Hypothalamus (tissue), 51 donors: ENCODE measurements at places on chromosomes 6 and 20.

- no peak for DNase-seq
These were observed 7.4 kb upstream of the PNRC1 start for GRCh38 chr6:89073014-89073620.

- no peak for DNase-seq
These were observed 220.7 kb downstream of the FUT9 start for GRCh38 chr6:96236471-96236870.

DNA sequence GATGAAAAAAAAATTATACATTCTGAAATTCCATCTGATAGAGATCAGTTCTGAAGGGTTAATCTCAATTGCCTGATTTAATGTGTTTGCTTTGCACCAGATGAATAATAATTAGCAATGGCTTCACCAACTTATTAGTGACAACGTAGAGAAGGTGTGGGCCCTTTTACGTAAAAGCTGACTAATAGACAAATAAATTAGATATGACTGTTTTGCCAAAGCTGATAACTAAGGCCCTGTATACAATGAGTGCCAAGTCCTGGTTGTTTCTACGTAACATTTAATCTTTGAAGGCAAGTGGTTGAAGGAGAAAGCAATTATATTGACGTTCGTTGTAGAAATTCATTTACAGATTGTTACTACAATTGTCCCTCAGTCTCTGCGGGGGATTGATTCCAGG is 10.8 kb downstream of the SGK1 start:
- DNase-seq, result no peak

DNA sequence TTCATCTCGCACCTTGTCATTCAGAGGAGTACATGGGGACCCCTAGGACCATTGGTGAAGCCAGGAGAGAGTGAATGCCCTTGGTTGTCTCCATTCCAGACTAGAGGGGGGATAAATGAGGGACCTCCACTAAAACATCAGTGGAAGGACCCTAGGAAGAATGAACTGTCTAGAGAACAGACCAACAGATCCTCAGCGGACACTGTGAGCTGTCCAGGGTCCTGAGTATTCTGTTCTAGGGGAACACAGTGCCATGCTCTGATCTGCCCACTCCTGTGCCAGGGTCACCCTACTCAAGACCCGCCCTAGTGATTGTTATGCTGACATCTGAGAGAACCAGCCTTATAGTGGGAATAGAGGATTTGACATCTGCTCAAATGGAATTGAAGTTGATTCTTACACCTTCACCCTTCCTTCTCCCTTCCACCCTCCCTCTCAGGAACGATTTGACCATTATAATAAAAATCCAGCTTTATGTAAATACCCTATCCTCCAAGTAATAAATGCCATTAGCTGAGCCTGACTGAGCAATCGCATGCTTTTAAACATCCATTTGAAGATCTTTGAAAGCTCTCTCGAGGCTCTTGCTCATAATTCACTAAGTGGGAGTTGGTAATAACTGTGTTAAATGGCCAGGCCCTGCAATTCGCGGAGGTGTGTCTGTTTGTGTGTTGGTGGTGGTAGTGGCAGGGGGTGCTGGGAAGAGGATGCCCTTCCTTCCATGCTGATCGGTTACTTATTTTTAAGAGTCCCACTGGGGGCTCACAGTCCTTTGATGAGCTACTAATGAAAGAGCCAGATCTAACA is 43.6 kb upstream of the SLC32A1 start:
- DNase-seq, result no peak

- DNase-seq, result peak; percentile 27
These were observed 11.4 kb upstream of the IFNGR1 start for GRCh38 chr6:137230547-137230946.
